Neuronal stem cell (in vitro differentiated cells): ENCODE measurements at places on chromosomes 1 and 21.
A peak's percentile ranks its signal among the peaks of the same experiment; 100 is the strongest.

DNA sequence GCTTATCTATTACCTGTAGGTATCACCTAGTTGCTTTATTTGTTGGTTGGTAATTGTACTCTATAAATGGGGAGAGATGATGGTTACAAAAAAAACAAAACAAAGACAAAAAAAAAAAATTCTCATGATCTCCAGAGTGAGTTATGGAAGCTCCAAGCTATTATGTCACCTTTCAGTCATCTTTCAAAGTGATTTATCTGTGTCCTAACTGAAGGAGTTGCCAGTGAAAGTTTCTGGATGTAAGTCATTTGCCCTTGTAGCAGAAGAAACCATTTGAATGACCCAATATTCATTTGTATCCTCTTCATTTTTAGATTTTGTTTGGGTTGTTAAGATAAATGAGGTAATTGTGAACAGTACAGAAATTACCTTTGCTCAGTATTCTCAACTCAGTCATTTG, 3.6 kb downstream of the SLC35F3 start:
- DNase-seq: no peak
- no peak overlapping the region for H3K4me3 ChIP-seq
- no peaks in the 10 kb centered on the region for H3K36me3 ChIP-seq
- H3K27me3 ChIP-seq: peaks cover 43% of the 10 kb centered on the region

GRCh38 chr1:109277434-109278204, 5.3 kb downstream of the PSRC1 start:
- H3K36me3 ChIP-seq: peaks cover 78% of the 10 kb centered on the region
- no peak overlapping the region for H3K4me3 ChIP-seq
- DNase-seq: peak; percentile 64
- peaks cover 15% of the 10 kb centered on the region for H3K4me1 ChIP-seq
- no peaks in the 10 kb centered on the region for H3K27me3 ChIP-seq

- H3K27ac ChIP-seq: no peak overlapping the region
- H3K4me1 ChIP-seq: peaks cover 18% of the 10 kb centered on the region
- H3K36me3 ChIP-seq: no peaks in the 10 kb centered on the region
- no peak overlapping the region for H3K4me3 ChIP-seq
- no peaks in the 10 kb centered on the region for H3K27me3 ChIP-seq
These were observed 2.3 kb downstream of the MTMR11 start for GRCh38 chr1:149934356-149934755.

- no peaks in the 10 kb centered on the region for H3K36me3 ChIP-seq
- DNase-seq: no peak
- peaks cover 6% of the 10 kb centered on the region for H3K4me1 ChIP-seq
- H3K27me3 ChIP-seq: no peaks in the 10 kb centered on the region
- no peak overlapping the region for H3K27ac ChIP-seq
- no peak overlapping the region for H3K4me3 ChIP-seq
These were observed 7.4 kb upstream of the KCNN3 start for GRCh38 chr1:154877370-154877974.

DNA sequence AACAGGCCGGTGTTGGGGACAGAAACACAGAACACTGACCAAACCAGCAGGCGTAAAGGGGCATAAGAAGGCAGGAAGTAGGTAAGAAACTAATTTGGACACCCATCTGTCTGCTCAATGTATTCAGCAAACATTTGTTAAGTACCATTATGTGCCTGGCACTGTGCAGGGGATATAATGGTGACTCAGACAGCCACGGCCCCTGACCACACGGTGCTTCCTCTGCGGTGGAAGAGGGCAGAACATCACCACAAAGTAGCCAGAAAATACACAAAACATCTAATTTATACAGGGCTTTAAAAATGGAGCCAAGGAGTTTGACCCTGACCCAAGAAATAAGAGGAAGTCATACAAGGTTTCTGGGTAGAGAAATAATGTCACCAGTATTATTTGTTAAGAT, 12.9 kb downstream of the DNAJC11 start:
- DNase-seq: no peak
- H3K27me3 ChIP-seq: no peaks in the 10 kb centered on the region
- peaks cover 17% of the 10 kb centered on the region for H3K36me3 ChIP-seq

GRCh38 chr1:65289449-65289848, 19.9 kb upstream of the DNAJC6 start:
- DNase-seq: no peak
- no peaks in the 10 kb centered on the region for H3K36me3 ChIP-seq
- no peak overlapping the region for H3K27ac ChIP-seq
- no peaks in the 10 kb centered on the region for H3K4me1 ChIP-seq
- no peak overlapping the region for H3K4me3 ChIP-seq
- no peaks in the 10 kb centered on the region for H3K27me3 ChIP-seq

DNA sequence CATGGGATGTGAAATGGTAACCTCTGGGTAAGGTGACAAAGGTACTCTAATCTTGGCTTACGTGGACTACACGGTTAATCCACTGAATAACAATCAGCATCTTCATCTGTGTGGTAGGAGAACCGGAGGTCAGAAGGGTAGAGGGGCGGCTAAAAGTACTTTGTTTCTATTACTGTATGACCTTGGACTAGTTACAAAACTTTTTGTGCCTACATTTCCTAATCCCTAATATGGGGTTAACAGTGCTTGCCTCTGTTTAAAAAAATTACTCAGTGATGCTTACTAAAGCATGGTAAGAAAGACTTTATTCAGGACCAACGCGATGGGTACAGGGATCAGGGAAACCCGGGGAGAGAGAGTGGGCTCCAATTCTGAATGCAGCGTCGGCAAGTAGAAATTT, 1.7 kb upstream of the MRPS6 start:
- H3K36me3 ChIP-seq: no peaks in the 10 kb centered on the region
- H3K4me1 ChIP-seq: peaks cover 8% of the 10 kb centered on the region
- no peak overlapping the region for H3K4me3 ChIP-seq
- peaks cover 4% of the 10 kb centered on the region for H3K27me3 ChIP-seq
- H3K27ac ChIP-seq: no peak overlapping the region
